Eye (tissue), 1 donor: ENCODE measurements at places on chromosomes 1 and 21.

GRCh38 chr1:85473390-85473789, 8.4 kb upstream of the DDAH1 start:
- no peak for DNase-seq

GRCh38 chr1:219362702-219363101, 189.0 kb downstream of the LYPLAL1 start:
- no peak for DNase-seq

- DNase-seq = no peak
Measured at GRCh38 chr1:87959236-87959635, 630.6 kb downstream of the LMO4 start.

DNA sequence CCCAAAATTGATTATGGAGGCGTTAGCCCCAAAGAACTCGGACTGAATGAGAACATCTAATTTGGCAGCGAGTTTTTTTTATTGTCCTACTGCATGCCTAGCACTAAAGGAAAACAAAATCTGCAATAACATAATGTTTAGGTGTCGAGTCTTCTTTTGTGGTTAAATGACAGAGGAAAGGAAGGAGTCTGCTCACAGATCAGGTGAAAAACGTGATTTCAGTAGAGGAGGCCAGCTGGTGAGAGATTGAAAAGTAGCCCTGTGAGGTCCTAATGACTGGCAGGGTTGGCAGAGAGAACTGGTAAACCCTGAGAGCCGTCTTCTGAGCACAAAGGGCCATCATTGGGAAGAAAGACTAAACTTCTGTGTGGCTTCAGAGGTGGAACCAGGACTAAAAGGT, 24.2 kb downstream of the WDTC1 start:
- DNase-seq = no peak

DNA sequence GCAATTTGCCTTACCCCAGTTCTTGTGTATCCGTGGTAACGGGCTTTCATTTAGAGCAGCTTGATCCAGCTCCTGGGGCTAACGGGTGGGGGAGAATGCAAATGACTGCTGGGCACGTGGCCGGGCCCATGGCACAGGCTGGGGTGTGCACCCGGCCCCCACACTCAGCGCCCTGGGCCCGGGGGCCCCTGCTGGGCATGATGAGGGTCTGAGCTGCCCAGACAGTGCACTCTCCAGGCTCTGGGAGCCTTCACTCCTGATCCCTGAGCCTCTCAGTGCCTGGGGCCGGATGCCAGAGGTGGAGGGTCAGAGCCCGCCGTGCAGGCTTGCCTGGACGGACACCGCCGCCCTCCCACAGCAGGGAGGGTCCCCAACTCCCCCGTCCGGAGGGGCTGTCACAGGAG, 20.1 kb upstream of the PEX10 start:
- DNase-seq = peak; percentile 63

GRCh38 chr1:6260961-6261614, at the start of gene GPR153:
Gene GPR153, minus strand, starts transcription at chr1:6261098. Its CDS starts 6,193 bp downstream, at chr1:6254905.
- DNase-seq = peak; percentile 80

- DNase-seq = peak; percentile 85
Measured at GRCh38 chr1:212959266-212960220, 9.2 kb downstream of the VASH2 start.

- DNase-seq = no peak
Measured at GRCh38 chr1:99852648-99853047, 2.5 kb downstream of the AGL start.

GRCh38 chr1:27605796-27606707, 2.1 kb upstream of the AHDC1 start:
- peak; percentile 93 for DNase-seq

GRCh38 chr21:16534408-16535101, 804.8 kb downstream of the USP25 start:
- peak; percentile 79 for DNase-seq

GRCh38 chr1:181769846-181770245, 286.5 kb downstream of the CACNA1E start:
- no peak for DNase-seq

GRCh38 chr1:3180915-3181314, 111.9 kb downstream of the PRDM16 start:
- DNase-seq = no peak

- no peak for DNase-seq
Measured at GRCh38 chr1:1115136-1115785, 628 bp downstream of the C1orf159 start.

DNA sequence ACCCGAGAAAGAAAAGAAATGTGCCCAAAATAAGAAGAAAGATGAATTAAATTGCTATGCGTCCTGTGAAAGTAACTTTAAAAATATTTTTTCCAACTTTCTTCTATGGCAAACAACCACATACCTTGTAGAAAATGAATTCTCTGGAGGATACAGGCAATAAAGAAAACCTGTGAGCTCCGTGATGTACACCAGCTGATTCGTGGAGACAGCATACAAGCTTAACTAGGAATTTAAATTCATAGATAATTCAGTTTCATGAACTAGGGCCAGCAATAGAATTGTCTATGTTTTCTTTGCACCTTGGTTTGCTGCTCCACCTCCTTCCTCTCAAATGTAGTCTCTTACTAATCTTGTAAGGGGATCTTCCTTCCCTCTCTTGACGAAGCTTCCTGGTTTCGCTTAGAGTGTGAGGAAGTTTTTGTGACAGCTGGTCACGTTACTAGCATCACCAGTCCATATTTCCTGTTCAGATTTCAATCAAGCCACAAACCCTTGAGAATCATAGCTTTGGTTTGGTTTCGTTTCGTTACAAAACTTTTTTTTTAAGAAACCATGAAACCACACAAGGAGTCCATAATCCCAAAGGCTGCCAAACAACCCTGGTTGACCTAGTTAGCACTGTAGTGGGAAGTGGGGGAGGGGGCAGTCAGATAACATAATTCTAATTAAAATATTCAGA, 35.8 kb downstream of the GREM2 start:
- DNase-seq = peak; percentile 27

GRCh38 chr1:200992382-200993048, 31.0 kb downstream of the KIF21B start:
- DNase-seq = peak; percentile 40

DNA sequence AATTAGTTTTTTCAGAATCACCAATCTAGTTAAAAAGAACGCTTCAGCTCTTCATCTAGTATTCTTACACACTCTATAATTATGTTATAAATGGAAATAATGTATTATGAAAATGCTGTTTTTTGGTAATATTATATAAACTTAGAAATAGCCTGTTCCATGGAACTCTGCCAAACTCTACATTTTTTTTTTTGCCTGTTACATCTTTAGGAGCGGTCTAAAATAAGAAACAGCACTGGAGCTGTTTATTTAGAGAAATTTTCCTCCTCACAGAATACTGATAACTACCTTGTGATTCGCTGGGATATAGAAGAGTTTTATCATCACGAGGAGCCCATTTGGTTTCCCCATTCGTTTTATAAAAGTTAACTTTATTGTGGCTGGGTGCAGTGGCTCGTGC, 58.5 kb downstream of the PKN2 start:
- no peak for DNase-seq

- no peak for DNase-seq
Measured at GRCh38 chr1:155015527-155016230, 13.1 kb downstream of the ZBTB7B start.

GRCh38 chr1:53957194-53957818, 11.2 kb downstream of the LRRC42 start:
- DNase-seq = no peak

DNA sequence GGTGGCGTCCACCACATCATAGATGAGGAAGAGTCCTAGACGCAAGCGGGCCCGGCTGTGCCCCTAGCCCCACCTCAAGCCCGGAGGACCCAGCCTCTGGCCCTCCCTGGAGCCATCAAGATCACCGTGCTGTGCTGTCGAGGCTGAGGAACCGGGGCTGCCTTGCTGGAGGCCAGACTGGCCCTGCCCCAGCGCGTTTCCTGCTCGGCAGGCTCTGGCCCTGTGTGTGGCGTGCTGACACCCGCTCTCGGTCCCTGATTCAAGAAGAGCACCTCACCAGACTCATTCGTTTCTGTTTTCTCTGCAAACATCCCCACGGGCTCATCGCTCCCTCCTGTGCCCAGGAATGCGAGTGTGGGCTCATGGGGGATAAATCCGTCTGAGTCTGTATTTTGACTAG, 51.1 kb downstream of the GLIS1 start:
- no peak for DNase-seq

- peak; percentile 67 for DNase-seq
Measured at GRCh38 chr1:116472431-116472961, 98.3 kb downstream of the CD58 start.

- DNase-seq = peak; percentile 33
Measured at GRCh38 chr1:60573726-60574409, 500.3 kb upstream of the C1orf87 start.
